HTR-8/SVneo (cell line): ENCODE measurements at places on chromosomes 5 and 9.
A peak's percentile ranks its signal among the peaks of the same experiment; 100 is the strongest.

- no peak for DNase-seq
Measured at GRCh38 chr9:85723215-85723614, 18.5 kb downstream of the AGTPBP1 start.

GRCh38 chr9:133285252-133285775 is 10.3 kb upstream of the ABO start:
- no peak for DNase-seq

DNA sequence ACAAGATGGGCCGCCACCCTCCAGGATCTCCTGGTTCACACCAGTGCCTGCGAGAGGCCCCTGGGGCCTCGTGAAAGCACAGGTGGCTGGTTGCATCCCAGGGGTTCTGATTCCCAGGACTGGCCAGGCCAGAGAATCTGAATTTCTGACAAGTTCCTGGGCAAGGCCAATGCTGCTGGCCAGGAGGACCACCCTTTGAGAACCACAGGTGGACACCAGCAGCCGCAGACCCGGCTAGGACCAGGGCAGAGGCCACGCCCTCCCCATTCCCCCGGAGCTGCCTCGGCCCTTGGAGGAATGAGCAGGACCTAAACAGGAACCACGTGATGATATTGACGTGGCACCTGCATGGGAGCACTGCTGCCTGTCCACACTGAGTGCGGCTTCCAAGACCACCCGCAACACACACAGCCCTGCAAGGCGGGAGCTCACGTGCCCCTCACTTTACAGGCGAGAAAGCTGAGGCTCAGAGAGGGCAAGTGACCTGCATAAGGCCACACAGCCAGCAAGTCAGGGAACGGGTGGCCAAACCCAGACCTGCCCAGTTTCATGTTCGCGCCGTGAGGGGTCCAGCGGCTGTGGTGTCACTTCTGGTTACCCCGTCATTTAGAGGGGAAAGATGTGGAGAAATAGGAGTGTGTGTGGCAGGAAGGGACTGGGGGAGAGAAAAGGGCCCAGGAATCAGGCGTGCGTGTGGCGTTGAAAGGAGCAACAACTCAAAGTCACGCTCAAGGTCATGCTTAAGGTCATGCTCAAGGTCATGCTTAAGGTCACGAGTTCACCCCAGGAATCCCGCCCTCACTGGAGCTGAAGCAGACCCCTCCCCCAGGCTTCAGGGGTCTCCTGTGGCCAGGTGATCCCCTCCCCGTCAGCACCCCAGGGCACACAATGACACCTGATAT is 105.9 kb upstream of the IER5L start:
- DNase-seq: no peak

- no peak for DNase-seq
Measured at GRCh38 chr9:95177617-95178016, 139.9 kb downstream of the FANCC start.

DNA sequence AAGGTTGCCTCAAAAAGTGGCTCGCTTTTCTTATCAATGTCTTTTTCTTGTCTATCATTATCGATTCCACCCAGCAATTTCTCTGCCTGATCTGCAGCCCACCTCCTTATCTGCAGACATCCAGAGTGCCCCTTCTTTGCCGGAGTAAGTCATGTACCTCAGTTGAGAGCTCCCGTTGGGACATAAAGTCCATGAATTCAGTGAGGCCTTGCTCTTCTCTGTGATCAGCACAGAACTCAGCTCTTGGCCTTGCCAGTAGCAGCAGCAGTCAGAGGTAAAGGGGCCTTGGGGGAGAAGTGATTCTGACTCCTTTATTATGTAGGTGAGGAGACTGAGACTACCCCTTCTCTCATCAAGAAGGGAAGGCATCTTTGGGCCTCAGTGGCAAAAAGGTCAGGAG is 24.9 kb upstream of the DCAF12 start:
- no peak for DNase-seq

DNA sequence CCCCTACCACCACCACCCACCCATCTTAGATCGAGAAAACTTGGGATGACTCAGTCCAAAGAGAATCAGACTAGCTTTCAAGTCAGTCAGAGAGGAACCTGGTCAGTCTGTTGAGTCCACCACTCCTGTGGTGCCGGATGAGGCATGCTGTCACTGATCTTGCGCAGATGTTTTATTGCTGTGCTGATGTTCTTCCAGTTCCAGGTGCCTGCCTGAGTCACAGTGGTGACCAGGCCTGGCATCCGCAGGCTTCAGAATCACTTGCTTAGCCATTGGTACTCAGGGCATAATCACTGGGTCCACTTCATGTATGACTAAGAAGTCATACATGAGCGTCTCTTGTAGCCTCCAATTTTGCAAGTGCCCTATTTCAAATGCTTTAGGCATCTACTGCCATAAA is 114.1 kb downstream of the MUSK start:
- no peak for DNase-seq

DNA sequence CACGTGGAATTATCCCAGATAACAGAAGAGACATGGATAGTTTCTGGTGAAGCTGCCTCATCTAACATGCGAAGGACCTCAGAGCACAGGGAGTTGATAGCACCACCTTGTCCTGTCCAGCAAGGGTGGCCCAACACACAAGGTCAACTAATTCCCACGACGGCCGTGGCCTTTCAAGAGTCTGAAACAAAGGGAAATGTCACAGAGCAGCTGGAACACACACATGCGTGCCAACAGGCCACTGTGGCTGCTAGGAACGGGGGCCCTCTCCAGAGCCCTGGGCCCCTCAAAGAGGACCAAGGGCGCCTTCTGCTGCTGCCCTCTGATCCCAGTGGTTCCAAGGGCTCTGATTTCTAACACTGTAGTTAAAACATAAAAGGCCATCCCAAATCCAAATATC is 50.7 kb downstream of the SECISBP2 start:
- DNase-seq: no peak

GRCh38 chr5:110478895-110479294 is 247.6 kb downstream of the TMEM232 start:
- DNase-seq: peak; percentile 26

- DNase-seq: no peak
Measured at GRCh38 chr5:1460054-1460682, 14.9 kb upstream of the SLC6A3 start.

DNA sequence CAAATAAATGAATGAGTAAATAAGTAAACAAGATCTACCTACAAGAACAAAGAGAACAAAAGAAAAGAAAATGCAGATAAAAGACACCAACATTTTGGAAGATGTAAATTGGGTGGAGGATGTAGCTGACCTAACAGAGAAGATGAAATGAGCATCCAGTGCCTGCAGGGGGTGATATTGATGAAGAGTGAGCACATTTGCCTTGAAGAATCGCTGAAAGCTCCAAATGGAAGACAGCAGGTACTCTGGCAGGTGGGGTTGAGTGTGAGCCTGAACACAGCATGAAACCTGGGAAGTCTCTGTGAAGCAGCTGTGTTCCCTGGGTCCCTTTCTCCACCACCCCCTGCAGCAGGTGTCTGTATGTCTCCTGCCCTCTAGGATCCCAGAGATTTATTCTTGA is 125.6 kb downstream of the NXNL2 start:
- DNase-seq: no peak

DNA sequence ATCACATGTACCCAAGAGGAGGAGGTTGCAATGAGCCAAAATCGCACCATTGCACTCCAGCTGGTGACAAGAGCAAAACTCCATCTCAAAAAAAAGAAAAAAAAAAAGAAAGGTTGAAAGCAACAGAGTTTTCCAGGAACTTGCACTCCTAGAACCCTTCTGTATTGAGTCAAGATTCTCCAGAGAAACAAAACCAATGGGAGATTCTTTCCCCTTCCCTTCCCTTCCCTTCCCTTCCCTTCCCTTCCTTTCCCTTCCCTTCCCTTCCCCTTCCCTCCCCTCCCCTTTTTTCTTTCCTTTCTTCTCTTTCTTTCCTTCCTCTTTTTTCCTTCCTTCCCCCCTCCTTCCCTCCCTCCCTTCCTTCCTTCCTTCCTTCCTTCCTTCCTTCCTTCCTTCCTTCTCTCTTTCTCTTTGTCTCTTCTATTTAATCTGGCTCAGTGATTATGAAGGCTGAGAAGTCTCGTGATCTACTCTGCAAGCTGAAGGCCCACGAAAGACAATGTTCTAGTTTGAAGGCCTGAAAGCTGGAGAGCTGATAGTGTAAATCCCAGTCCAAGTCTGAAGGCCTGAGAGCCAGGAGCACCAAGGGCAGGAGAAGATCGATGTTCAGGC is 59.6 kb upstream of the CNTLN start:
- no peak for DNase-seq

GRCh38 chr5:93653716-93654115 is 70.7 kb downstream of the NR2F1 start:
- DNase-seq: no peak

- no peak for DNase-seq
Measured at GRCh38 chr9:121336665-121337064, 33.4 kb downstream of the STOM start.

GRCh38 chr5:36422952-36423351 is 121.2 kb upstream of the RANBP3L start:
- no peak for DNase-seq

- no peak for DNase-seq
Measured at GRCh38 chr9:115649991-115650472, 503.6 kb upstream of the PAPPA start.

- no peak for DNase-seq
Measured at GRCh38 chr5:95331358-95331757, 46.5 kb upstream of the MCTP1 start.

DNA sequence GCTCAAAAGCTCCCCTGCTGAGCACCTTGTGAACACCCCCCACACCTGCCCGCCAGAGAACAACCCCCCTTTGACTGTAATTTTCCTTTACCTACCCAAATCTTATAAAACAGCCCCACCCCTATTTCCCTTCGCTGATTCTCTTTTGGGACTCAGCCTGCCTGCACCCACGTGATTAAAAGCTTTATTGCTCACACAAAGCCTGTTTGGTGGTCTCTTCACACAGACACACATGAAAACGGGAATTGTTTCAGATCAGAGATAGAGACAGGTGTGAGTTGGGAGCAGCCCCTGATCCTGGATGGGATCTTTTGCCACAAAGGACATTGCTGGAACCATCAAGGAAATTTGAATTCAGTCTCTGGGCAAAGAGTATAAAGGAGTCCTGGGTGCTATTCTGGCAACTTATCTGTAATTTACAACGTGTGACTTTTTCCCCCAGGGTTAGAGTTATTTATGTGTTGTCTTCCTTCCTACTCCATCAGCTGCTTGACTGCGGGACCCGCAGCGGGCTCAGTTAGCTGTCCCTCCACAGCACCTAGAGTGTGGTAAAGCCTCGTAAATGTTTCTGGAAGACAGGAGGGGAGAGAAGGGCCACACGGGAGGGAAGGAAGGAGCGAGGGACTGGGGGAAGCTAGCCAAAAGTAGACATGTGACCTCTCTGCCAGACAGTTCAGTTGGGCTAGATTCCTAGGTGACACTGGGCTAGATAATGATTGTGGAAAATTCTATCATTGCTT is 437.0 kb downstream of the ZNF608 start:
- no peak for DNase-seq

GRCh38 chr9:109934136-109934856 is 154.3 kb downstream of the PALM2AKAP2 start:
- no peak for DNase-seq

DNA sequence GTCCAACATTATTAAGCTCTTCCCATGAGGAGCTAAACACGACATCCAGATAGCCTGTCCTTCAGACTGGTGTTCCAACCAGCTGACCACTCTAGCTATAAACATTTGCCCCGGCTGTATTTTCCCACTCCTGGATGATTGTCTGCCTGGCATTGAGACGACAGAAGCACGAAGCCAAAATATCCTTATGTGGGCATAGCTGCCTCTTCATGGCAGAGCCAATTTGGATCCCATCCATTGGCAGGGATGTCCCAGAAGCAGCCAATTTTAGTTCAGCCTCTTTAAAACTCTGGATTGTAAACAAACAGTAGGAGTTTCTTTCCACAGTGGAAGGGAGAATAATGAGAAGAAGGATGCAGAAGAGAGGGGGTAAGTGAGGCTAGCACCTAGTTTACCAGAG is 507.6 kb downstream of the CETN3 start:
- DNase-seq: no peak

DNA sequence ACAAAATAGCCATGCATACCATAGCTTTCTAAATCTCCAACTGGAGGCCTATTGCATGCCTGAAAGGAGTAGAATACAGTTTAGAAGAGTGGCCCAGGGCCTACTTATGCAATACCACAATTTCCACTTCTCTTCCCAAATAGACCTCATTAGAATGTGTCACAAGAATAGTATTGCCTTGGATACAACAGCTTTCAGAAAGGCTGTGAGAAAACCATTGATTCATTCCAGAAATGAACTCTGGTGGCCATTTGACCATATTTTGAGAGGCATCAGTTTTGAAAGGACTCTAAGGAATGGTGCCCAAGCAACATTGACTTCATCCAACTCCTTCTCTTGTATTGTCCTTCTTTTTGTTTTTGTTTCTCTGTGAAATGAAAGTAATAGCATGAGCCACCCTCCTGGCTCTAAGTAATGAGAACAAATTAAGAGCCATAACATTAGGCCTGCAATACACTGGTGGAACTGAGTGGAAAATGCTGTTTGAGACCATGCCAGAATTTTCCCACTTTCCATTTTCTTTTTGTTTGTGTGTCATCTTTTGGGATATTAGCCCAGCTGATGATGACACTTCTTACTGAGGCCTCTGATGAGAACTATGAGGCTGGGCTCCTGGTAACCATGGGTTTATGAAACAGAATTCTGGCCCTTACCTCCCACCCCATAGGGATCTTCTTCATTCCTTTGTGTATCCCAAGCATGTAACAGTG is 90.2 kb downstream of the TMEM174 start:
- no peak for DNase-seq

- DNase-seq: peak; percentile 83
Measured at GRCh38 chr9:37800631-37801286, at the start of gene DCAF10. Gene DCAF10, plus strand, starts transcription at chr9:37800797. Its CDS starts 70 bp downstream, at chr9:37800867.

- no peak for DNase-seq
Measured at GRCh38 chr5:555058-555623, 30.9 kb upstream of the SLC9A3 start.

- DNase-seq: no peak
Measured at GRCh38 chr9:91429501-91429900, 5.9 kb upstream of the NFIL3 start.

- DNase-seq: peak; percentile 10
Measured at GRCh38 chr5:92309336-92309991, 926.3 kb upstream of the ARRDC3 start.

DNA sequence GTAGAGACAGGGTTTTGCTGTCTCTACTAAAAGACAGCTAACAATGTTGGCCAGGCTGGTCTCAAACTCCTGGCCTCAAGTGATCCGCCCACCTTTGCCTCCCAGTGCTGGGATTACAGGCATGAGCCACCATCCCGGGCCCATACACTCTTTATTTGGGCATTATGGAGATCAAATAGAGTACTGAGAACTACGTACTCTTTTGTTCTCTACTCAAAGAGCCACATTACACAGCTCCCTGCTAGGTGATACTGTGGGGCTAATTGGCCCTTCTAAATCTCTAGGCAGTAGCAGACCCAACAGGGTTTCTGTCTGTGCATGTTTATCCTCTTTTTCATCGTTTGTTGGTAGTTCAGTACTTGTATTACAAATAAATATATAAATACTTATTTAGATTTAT is 16.1 kb downstream of the CKMT2 start:
- DNase-seq: no peak

- no peak for DNase-seq
Measured at GRCh38 chr5:10793785-10794184, 32.8 kb upstream of the DAP start.

GRCh38 chr5:109102096-109102690 is 307.6 kb downstream of the PJA2 start:
- DNase-seq: no peak

- DNase-seq: no peak
Measured at GRCh38 chr9:115263371-115264075, 145.6 kb upstream of the TNC start.

- DNase-seq: no peak
Measured at GRCh38 chr9:91664663-91665062, 241.0 kb upstream of the NFIL3 start.

GRCh38 chr5:54458221-54458620 is 2.7 kb downstream of the HSPB3 start:
- DNase-seq: no peak
